ENCODE measurements at places on chromosomes 16 and 17.

DNA sequence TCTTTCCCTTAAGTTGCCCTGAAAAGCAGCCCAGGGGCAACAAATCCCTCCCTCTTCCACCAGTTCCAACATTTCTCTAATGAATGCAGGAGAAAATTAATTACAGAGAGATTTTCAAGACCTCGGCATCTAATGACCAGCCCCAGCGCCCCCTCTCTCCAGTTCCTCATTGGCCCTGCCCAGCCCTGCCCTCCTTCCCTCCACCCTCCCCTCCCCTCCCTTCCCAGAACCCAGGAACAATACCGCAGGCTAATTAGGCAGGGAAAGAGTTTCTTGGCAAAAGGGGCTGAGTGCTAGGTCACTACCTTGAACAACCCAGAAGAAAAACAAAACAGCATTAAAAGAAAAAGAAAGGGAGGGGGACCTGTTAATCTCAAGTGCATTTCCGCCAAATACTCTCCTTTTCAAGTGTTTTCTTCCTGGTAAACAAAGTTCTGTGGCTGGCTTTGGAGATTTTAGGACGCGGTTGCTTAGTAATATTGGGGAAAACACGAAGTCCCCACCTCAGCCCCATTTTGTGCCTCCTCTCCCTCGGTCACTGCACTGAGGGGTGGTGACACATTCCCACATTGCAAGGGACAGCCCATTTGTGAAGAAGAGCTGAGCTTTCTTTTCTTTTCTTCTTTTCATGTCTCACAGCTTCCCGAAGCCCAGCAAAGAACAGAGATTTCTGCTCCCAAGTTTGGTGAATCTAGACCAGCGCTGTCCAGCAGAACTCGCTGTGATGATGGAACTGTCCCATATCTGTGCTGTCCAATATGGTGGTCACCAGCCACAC lies 215.4 kb downstream of the SOX9 start:
- no peak for DNase-seq

- DNase-seq, result no peak
Observed at GRCh38 chr17:78678222-78678557, 101.0 kb upstream of the DNAH17 start.

GRCh38 chr17:77768248-77768852 lies 190.2 kb upstream of the TNRC6C start:
- no peak for DNase-seq

GRCh38 chr16:83779886-83780285 lies 27.9 kb upstream of the HSBP1 start:
- no peak for DNase-seq

DNA sequence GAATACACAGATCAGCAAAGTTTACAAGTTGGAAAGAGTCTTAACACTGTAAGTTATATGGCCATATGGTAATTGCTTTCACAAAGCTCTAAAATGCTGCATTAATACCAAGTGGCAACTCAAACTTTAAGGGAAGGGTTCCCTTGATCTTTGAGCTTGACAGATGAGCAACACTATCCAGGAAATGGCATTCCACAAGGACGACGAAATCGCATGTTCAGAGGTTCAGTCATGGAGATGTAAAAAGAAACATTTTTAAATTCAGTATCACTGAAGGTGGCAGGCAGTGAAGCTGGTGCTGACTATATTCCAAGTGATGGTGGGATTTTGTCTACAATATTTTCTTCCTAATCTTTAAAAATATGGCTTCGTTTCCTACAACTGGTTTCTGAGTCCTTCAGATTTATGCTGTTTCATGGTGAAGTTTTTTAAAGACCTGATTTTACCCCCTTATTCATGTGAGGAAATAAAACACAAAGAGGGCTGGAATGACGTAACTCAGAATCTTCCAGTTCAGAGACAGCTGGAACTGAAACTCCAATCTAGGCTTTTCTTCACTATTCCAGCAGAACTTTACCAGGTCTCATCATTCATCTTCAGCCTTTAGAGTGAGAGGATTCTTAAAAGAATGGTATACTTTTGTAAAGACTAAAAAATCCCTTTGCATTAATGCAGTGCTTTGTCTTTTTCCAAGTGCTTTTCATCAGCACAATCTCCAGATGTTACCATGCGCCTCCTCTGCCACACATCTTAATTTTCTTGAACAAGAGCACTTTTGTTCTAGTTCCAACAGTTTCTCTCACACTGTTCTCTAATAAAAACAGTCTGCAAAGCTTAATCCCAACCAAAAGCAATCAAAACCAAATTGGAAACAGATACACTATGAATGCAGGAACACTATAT lies 20.2 kb downstream of the CHCT1 start:
- DNase-seq, result no peak

DNA sequence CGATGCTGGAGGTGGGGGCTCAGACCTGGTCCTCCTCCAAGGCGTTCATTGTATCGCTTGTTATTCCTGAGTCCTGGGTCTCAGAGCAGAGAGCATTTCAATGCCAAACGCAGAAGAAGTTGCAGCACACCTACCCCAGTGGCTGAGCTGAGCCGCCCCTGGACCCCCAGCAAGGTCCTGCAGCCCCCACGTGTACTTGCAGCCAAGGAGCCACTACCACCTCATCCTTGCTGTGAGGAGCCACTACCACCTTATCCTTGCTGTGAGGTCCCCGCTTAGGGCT lies 13.5 kb downstream of the PLLP start:
- DNase-seq, result no peak

DNA sequence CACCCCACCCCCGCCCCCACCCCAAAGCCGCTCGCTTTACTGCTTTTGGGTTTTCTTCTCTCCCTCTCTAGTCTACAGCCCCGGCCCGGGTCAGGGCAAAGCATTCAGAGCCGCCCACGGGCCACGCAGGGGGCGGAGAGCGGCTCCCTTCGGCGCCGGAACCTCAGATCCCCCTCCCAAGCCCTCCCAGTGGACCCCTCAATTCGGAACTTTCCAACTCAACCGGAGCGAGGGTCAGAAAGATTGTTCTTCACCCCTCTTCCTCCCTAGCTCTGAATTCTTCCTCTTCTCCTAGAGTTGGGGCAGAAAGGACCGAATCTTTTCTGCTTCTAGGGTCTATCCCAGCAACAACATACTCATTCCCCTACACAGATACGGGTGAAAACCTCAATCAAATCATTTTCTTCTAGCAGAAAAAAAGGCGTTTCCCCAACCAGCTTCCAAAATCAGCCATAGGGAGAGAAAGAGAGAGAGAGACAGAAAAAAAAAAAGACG lies 1.0 kb downstream of the HOXB2 start:
- no peak for DNase-seq

- DNase-seq, result no peak
Observed at GRCh38 chr17:79527306-79527705, 83.5 kb downstream of the RBFOX3 start.

DNA sequence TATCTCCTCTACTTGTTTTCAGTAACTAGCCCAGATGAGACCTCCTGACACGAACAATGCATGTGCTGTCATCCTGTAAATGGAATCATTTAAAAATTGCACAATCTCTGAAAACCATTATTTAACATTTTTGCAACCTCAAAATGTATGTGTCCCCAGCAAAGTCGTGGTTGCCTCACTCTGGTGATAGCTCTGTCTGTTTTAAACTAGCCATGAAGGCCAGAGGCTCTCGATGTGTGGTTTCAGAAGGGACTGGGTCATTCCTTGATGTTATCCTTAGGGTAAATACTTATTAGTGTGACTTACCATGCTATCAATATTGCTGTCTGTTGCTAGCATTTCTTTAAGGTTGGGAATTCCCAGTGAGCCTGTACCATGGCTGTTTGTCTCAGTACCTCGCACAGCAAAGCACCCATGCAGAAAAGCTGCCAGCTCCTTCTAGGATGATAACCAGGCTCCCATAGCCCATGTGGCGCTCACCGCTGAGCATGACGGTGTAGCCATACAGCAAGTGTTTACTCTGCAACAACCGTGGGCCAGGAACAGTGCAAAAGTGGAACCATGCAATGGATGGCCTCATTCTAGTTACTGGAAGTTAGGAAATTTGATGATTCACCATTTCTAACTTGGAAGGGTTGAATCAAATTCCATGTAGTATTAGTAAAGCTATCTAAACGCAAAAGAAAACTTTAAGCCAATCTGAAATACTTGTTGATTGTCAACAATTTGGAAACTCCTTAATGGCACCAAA lies 2.9 kb upstream of the PGS1 start:
- no peak for DNase-seq

GRCh38 chr17:76924345-76925342 lies 56.4 kb downstream of the MGAT5B start:
- no peak for DNase-seq

- DNase-seq, result no peak
Observed at GRCh38 chr17:75843577-75844529, at the start of gene UNC13D. UNC13D (minus strand) TSS chr17:75844404; CDS start chr17:75844337, 67 bp downstream.

DNA sequence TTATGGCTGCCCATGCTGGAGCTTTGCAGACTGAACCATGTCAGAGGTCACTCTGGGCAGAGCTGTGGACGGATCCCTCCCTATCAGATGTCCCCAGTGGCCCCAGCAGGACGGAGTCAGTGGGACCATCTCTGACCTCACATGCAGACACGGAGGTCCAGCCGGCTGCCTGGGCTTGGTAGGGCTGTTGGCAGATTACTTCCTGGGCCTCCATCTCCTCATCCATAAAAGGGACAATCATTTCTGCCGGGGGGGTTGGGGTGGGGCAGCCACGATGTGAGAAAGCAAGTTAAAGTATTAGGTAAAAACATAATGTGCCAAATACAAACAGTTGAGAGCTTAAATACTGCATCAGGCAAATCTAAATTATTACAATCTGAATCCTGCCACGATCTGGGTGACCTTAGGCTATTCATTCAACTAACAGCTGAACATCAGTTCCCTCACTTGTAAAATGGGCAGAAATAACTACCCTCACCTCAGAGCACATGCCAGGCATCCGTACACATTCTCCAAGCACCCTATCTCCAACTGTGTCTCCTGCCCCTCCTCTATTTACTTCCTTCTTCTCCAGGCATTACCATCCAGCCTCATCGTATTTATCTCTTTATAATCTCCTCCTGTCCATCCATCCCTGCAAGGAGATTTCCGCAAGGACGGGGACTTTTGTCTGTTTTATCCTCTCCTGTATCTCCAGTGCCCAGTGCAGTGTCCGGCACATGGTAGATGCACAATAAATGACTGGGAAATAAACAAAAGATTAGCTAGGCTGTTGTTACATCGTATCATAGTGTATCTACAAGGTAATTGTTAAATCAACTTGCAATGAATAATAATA lies 192.3 kb upstream of the FOXF1 start:
- DNase-seq, result no peak

DNA sequence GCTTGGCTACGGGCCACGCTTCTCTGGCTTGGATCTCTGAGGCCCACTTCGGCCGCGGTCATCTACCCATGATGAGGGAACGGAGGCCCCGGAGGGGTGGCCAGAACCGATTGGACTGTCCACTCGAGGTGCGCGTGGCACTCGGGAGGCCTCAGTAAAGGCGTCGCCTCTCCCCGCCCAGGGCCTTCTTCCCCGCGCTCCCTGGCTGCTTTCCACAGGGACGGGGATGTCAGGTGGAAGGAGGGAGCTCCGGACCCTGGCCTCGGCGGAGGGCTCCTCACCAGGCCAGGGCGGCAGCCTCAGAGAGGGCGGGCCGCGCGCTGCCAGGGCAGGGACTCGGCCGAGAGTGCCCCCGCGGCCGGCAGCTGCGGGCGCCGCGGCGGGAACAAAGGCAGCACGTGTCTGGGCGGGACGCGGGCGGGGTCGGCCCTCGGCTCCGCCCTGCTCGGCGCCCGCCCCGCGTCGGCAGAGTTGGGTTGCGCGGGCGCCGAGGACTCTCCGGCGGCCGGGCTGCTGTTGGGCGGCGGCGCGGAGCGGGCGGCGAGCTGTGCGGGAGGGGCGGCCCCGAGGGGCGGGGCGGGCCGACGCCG lies 587 bp upstream of the CDK5R1 start:
- no peak for DNase-seq

DNA sequence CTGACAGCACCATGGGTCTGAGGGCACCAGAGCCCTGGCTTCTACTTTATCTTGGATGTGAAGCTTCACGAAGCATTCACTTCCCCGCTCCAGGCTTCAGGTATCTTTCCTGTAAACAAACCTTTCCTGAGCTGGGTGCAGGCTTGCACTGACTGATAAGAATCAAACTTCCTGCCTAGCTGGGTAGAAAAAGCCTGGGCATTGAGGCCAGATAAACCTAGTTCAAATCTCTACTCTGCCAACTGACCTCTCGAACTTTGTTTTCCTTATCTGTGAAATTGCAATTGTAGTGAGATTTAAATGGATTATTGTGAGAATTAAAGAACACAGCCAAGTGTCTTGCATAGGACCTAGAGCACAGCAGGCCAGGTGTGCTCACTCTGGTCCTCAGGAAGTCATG lies 2.9 kb upstream of the TMEM208 start:
- DNase-seq, result no peak

DNA sequence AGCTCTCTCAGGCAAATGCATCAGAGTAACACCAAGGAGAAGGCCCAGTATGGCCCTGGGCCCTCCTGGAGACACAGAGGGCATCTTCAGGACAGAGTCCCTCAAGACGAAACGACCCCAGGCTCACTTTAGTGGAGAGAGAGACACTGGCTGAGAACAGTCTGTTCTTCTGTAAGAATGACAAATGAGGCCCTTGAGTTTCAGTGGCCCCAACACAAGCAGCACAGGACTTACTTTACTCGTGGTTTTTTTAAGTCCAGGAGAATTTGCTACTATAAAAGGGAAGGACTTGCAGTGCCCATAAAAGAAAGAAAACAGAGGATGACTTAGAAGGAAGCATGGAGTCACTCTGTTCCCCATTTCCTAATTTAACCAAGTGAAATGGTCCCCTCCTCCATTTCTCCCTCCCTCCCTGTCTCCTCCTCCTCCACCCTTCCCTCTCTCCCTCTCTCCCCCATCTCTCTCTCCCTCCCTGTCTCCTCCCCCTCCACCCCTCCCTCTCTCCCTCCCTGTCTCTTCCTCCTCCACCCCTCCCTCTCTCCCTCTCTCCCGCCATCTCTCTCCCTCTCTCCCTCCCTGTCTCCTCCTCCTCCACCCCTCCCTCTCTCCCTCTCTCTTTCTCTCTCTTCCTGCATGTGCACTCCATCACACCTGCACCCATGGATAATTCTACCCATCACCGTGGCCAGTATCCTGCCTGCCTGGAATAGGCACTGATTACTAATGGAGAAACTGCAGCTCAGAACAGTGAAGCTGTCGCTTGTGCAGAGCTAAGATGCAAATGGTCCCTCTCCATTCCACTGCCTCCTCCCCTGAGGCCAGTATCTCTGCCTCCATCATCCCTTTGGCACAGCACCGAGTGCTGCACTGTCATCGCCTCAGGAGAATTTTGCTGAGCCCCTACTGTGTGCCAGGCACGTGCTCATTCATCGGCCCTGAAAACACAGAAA lies 47.3 kb upstream of the RBFOX3 start:
- DNase-seq, result no peak

DNA sequence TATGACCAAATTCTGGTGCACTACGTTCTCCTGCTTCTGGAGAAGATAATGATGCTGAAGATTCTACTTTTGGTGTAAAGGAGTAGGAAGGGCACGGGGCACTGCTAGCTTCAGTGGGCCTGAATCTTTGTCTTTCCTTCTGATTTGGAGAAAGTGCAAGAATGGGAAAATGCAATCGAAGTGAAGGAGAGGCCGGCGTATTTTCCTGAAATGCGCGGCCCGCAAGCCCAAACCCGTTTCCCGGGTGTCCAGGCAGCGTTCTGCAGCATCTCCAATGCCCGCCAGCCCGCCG lies 372 bp upstream of the NDE1 start:
- DNase-seq, result no peak
